Stimulated activated CD8-positive, alpha-beta memory T cell treated with anti-CD3 and anti-CD28 coated beads, Interleukin-4, amount 100 ng/mL, for 4 hours (primary cell): ENCODE measurements at places on chromosomes 1 and 21.

GRCh38 chr1:61812916-61813315 lies 70.6 kb downstream of the PATJ start:
- no peak for DNase-seq

GRCh38 chr1:189496768-189497167 lies 980.9 kb downstream of the BRINP3 start:
- DNase-seq = no peak

DNA sequence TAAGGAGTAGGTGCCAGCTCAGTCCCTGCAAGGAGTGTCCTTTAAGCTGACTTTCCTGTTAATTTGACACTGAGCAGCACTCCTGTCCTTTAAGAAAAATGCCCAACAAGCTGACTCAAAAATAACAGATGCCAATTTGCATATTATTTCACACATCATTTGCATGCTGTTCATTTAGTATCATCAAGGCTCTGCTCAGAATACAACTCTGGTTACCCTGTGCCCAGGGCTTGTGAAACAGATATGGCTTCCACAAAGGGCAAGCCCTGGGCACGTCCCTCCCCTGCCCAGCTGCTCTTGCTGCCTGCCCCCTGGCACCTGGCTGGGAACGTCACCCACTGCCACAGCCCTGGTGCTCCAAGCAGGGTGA lies 10.3 kb downstream of the KCNN3 start:
- DNase-seq = no peak

DNA sequence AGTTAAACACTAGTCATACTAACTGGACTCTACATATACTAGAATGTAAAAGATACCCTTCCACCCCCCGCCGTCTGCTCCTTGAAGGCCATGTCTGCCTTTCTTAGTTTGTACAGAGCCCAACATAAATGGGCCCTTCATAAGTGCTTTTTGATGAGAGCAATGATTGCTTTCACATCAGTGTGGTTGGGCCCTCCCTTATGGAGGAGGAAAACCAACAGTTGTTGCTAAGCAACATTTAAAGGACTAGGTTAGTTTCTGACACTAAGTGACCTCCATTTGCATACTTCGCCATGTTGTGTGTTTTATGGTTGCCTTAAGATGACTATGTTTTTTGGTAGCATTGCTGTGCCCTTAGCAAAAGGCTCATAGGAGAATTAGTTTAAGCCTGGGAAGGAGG lies 182.0 kb upstream of the SGIP1 start:
- no peak for DNase-seq

GRCh38 chr1:12231276-12231595 lies 1.4 kb downstream of the VPS13D start:
- DNase-seq = no peak

GRCh38 chr1:77282187-77282865 lies 507 bp downstream of the AK5 start:
- no peak for DNase-seq

DNA sequence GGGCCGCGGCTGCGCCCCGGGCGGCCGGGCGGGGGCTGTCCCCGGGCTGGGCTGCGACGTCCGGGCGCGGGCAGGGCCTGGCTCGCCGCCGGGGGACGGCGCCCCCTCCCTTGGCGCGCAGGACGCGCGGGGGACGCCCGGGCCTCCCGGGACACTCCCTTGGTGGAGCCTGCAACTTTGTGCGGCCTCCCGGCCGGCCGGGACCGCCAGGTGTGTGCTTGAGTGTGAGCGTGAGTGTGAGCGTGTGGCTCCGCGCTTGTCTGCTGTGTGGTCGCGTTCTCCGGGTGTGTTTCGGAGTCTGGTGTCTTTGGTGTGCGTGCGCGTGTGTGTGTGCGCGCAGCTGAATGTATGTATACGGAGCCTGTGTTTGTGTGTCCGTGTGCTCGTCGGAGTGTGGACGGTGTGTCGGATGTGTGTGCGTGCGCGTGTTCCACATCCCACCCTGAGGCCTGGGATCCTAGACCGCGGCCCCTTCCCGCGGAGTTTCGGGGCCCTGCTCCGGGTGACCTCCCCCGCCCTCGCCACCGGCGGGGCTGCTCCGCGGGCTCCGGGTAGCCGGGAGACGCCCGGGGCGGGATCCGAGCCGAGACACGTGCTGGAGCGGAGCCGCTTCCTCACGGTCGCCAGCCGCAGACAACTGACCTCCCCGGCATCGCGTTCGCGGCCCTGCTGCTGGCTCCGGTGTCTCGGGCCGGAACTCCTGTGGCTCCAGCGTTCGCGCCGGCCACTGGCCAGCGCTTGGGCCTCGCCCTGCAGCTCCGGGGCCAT lies 1.7 kb downstream of the PTPRU start:
- DNase-seq = no peak

GRCh38 chr21:32253215-32253641 lies 25.6 kb downstream of the MIS18A start:
- DNase-seq = no peak

GRCh38 chr1:159944623-159945455 lies 574 bp downstream of the IGSF9 start:
- DNase-seq = no peak

DNA sequence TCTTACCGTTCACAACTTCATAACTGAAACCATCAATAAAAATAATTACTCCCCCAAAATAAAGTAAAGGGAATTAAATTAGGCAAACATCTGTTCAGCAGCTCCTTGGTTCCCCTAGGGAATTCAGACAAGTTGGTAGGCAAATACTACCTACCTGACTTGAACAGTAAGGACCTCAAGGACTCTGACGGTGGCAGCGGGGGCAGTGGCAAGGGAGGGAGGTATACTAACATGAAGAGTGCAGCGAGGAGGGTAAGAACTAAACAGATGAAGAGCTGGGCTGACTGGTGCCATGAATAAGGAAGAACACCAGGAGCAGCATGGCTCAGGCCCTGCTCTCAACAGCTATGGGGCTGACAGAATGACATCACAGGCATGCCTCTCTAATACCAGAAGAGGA lies 33.1 kb downstream of the MTOR start:
- no peak for DNase-seq

GRCh38 chr1:226033582-226033981 lies 28.9 kb upstream of the H3-3A start:
- DNase-seq = no peak

GRCh38 chr1:5374192-5374591 lies 618.0 kb downstream of the NPHP4 start:
- no peak for DNase-seq

- no peak for DNase-seq
Measured at GRCh38 chr1:84611091-84611490, 36.9 kb upstream of the CTBS start.
